ENCODE measurements at places on chromosomes 3 and 15.
A peak's percentile ranks its signal among the peaks of the same experiment; 100 is the strongest.

DNA sequence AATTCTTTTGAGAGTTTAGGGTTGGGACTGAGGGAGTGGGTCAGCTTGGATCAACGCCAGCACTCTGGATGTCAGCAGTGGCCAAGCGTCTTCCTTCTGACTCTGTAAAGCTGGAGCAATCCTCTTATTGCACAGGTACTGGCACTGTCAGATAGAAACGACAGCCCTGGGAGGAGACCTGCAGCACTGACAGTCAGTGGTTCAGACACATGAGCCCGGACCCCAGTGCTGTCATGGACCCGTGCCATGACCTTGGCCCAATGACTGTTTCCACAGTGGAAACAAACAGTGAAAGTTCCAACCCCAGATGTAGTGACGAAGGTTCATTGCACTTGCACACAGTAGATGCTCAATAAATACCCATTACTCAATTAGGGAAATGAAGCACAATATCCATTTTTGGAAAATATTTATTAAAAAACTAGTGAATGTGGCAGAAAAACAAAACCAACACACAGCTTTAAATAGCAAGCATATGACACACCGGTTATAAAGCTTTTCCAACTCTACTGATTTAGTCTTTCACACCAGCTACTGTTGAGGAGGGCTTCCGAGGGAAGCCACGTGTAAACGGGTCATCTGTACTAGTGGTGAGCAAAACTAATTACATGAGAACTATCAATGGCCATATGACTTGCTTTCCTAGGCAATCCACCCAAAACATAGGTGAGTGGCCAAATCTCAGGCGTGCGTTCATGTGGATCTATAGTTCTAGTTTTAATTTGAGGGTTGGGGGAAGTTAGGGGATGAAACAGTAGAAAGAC, 22.1 kb downstream of the SIAH2 start:
- DNase-seq: no peak

GRCh38 chr15:75594276-75594675, 15.2 kb upstream of the PTPN9 start:
- no peak for DNase-seq

DNA sequence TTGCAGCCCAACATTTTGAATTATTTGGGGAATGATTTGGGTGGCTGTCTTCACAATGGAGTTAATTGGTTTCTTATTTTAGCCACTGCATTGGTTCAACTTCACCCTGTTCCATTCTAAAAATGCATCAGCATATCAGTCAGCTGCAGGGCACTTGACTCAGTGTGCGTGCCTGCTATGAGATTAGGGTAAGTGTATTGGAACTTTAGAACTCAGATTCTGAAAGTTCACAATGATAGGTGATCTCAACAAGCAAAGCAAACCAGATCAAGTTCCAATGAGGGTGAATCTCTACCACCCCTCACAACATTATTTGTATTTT, 265.0 kb downstream of the ZPLD1 start:
- no peak for DNase-seq

DNA sequence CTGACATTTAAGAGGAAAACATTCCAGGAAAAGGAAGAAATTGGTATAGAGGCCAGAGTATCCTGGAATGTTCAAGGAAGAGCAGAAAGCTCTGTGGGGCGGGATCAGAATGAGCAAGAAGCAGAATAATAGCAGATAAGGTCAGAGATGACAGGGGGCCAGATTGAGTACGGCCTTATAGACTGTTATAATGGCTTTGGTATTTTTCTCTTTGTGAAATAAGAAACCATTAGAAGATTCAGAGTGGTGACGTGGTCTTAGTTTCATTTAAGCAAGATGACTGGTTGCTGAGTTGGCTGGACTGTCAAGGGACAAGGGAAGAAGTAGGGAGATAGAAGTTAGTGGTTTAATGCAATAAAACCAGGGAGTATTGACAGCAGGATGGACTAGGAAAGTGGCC, 218.3 kb upstream of the SOX2 start:
- DNase-seq: no peak

GRCh38 chr3:14216257-14217048, 37.8 kb downstream of the LSM3 start:
- peak; percentile 87 for DNase-seq

Data from hematopoietic multipotent progenitor cell treated with erythropoietin and hydrocortisone succinate and interleukin-3 and kit ligand, for 6 days (in vitro differentiated cells).